GDM1 (cell line): ENCODE measurements at places on chromosomes 7 and 10.

- DNase-seq, result no peak
Observed at GRCh38 chr7:95929710-95930280, 157.4 kb downstream of the DYNC1I1 start.

- no peak for DNase-seq
Observed at GRCh38 chr10:98956576-98957260, 278.9 kb downstream of the HPSE2 start.

GRCh38 chr10:126060261-126060931, 164.0 kb downstream of the FANK1 start:
- no peak for DNase-seq

DNA sequence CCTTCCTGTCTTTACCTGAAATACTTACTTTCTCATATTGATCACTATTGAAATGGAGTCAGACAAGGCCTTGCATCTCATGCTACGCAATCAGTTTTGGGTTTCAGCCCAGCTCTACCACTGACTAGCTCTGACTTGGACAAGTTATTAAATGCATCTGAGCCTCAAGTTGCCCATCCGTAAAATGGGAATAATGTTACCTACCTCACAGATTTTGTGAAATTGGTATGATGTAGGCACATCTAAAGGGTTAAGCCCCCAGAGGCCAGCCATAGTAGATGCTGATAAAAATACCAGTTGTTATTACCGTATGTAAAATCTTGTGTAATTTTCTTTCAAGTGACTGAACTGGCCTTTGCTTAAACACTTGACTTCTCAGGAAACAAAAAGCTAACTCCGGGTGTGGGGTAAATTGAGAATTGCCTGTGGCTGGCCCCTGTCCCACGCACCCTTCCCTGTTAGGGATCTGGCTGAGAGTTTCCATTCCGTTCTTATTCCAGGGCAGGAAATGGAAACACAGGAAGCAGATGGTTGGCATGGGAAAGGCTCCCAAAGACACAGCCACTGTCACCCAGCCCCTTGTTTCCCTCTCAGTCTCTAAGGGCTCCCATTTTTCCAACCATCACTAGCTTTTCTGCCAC, 7.5 kb downstream of the DUSP5 start:
- no peak for DNase-seq

DNA sequence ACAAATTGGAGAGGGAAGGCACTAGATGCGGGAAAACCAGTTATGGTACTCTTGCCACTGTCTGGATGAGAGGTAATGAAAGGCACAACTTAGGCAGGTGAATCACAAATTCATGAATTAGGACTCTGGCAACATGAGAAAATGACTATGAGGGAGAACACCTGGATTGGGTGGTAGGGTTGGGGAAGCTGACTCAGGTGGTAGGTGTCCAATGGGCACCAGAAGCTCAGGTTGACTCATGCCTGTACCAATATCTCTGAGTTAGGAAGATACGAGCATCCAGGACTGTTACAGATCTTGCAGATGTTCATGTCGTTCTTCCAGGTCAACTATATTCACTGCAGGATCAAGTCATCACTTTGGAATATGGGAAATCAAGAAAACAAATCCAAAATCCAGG, 56.7 kb downstream of the NPY start:
- no peak for DNase-seq

- no peak for DNase-seq
Observed at GRCh38 chr10:74921744-74922143, 95.3 kb downstream of the KAT6B start.

DNA sequence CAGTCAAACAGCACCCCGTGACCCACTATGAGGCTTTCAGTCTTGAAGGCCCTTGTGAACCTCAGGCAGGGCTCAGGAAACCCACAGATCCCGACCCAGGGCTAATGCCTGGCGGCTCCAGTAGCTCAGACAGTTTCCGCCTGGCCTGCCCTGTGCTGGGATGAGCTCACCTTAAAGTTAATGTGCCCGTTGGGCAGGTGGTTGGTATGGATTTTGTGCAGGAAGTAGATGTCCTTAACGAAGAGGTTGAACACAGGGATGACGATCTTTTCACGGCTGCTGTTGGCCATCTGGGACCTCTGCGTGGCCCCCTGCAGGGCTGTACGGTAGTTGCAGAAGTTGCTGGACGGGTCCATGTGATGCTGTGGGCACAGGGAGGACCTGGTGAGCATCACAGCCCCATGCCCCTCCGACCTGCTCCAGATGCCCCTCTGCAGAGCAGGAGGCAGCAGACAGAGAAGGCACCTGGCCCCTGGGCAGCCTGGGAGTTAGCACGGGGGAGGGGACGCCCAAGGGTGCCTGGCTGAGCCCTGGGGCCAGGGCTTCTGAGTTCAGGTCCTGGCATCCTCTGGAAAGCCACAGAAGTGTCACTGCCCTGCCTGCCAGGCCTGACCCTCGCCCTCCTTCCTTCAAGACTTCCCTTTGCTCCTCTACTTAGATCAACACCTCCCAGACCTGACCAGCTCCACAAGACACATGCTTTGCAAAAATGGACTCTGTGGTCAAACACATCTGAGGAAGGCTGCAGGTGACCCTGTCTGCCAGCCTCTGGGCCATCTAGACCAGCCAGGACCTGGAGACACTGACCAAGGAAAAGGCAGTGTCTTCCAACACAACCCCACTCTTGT, 59.8 kb downstream of the CSGALNACT2 start:
- DNase-seq, result no peak

DNA sequence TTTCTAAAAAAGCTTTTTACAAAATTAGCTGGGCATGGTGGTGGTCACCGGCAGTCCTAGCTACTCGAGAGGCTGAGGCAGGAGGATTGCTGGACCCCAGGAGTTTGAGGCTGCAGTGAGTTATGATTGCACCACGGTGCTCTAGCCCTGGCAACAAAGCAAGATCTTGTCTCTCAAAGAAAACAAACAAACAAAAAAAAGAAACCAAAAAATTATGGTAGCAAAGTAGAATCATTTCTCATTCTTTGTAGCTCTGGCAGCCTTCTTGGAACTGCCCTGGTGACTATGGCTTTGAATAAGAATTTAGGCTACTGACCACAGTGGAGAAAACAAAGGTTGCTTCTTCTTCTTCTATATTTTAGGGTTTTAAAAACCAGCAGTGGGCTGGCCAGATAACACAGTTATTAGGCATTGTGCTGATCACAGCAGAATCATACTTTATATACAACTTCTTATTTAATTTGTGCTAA, 41.9 kb upstream of the PRKAR2B start:
- DNase-seq, result no peak

GRCh38 chr7:18803923-18804322, 308.4 kb downstream of the HDAC9 start:
- DNase-seq, result no peak

DNA sequence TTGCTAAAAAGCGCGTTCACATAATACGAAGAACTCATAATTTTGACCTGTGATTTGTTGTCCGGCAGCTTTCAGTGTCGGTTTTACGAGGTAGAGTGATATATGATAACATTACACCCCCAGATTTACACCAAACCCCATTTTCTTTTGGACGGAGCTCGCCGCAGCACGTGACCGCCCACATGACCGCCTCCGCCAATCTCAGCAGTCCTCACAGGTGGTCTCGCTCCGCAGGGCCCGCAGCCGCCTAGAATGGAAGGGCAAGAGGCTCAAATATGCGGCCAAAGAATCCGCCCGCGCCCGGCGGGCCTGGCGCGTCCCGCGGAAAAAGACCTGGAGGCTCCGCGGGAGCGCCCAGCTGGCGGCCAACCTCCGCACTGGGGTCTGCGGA, at the start of gene HOXA7:
Gene HOXA7 (minus strand): TSS at position 168 of the 391 bp plus-strand sequence. CDS start 130 bp downstream, at position 38.
- DNase-seq, result peak; percentile 43

GRCh38 chr7:193481-194251, 1.3 kb downstream of the FAM20C start:
- no peak for DNase-seq

DNA sequence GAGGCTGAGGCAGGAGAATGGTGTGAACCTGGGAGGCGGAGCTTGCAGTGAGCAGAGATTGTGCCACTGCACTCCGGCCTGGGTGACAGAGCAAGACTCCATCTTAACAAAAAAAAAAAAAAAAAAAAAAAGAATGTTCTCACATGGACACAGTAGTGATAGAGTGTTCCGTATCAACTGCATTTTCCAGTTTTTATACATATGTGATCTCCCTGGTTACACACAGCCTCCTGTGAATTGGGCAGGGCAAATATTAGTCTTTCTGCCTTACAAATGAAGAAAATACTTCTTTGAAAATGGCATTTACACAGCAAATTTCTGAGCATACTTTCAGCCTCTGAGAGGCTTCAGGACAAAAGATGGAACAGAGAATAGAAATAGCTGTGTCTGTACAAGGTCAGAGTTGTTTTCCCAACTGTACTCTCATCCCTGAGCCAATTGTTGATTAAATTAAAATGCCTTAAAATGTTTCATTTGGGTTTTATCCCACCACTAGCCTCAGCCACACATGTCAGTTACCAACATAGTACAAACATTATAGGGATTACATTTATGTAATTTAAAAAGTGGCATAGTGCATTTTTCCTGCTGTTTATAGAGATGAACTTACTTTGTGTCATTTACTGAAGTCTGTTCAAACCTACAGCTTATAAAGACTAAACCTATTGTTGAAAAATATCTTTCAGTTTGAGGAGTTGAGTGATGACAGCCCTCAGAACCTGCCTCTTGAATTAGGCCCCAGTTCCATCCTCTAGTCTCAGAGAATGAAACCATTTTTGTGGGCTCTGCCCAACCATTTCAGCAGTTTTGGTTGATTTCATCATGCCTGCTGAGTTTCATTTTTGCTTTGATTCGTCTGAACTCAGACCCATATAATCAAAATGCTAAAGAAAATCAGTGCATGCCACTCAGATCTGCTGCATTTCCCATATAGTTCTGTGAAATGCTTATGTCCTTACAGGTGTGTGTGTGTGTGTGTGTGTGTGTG, 609.4 kb upstream of the C7orf33 start:
- DNase-seq, result no peak

GRCh38 chr10:49611166-49611815, 1.2 kb downstream of the SLC18A3 start:
- DNase-seq, result no peak

- no peak for DNase-seq
Observed at GRCh38 chr10:24428410-24428782, 219.5 kb downstream of the KIAA1217 start.

GRCh38 chr10:36038316-36038955, 396.3 kb upstream of the FZD8 start:
- DNase-seq, result no peak

GRCh38 chr7:3753868-3754267, 452.8 kb downstream of the SDK1 start:
- no peak for DNase-seq

DNA sequence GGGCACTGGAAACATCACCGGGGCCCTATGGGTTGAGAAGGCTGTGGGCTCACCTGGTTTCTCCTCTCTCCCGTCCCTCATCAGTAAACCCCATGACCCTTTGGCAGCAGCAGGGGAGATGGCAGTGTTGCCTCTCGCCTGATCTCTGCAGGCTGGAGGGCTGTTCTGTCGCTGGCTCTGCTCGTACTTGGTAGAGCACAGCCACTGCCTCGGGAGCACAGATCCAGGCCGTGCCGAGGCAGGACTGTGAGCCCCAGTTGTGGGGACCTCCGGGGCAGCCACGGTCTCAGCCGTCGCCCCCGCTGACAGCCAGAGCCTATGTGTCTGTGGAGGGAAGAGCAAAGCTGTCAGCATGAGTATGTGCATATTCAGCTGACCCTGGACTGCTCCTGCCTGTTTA, 94.9 kb downstream of the PTPRE start:
- no peak for DNase-seq

DNA sequence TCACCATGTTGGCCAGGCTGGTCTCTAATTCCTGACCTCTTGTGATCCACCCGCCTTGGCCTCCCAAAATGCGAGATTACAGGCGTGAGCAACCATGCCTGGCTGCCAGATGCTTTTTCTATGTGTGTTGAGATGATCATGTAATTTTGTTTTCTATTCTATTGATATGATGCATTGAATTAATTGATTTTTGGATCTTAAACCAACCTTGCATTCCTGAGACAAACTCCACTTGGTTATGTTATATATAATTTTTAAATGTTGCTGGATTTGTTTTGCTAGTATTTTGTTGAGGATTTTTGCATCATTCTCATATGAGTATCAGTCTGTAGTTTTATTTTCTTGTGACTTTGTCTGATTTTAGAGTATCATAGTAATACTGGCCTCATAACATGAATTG, 192.8 kb downstream of the ADK start:
- DNase-seq, result no peak

DNA sequence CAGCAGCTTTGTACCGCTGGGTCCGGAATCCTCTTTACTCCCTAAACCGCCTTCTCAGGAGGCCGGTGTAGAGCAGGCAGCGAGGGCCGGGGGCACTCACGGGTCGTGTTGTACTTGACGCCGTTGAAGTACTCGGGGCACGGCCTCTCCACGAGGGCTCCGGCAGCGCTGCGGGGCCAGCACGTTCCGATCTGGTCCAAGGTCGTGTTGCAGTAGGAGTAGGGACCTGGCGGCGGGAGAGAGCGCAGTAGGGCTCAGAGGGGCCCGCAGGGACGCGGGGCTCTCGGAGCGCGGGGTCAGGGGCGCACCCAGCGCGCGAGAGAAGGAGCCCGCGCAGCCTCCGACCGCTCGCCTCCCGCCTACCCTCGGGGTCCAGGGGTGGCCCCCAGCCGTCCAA, 443 bp downstream of the CRHR2 start:
- DNase-seq, result no peak

GRCh38 chr7:15143936-15144335, 241.4 kb upstream of the DGKB start:
- DNase-seq, result no peak

GRCh38 chr7:70355198-70356020, 757.1 kb downstream of the AUTS2 start:
- DNase-seq, result no peak

GRCh38 chr7:143345428-143345900, 17.0 kb downstream of the FAM131B start:
- DNase-seq, result no peak

GRCh38 chr7:148882841-148883265, 1.2 kb downstream of the EZH2 start:
- DNase-seq, result no peak

DNA sequence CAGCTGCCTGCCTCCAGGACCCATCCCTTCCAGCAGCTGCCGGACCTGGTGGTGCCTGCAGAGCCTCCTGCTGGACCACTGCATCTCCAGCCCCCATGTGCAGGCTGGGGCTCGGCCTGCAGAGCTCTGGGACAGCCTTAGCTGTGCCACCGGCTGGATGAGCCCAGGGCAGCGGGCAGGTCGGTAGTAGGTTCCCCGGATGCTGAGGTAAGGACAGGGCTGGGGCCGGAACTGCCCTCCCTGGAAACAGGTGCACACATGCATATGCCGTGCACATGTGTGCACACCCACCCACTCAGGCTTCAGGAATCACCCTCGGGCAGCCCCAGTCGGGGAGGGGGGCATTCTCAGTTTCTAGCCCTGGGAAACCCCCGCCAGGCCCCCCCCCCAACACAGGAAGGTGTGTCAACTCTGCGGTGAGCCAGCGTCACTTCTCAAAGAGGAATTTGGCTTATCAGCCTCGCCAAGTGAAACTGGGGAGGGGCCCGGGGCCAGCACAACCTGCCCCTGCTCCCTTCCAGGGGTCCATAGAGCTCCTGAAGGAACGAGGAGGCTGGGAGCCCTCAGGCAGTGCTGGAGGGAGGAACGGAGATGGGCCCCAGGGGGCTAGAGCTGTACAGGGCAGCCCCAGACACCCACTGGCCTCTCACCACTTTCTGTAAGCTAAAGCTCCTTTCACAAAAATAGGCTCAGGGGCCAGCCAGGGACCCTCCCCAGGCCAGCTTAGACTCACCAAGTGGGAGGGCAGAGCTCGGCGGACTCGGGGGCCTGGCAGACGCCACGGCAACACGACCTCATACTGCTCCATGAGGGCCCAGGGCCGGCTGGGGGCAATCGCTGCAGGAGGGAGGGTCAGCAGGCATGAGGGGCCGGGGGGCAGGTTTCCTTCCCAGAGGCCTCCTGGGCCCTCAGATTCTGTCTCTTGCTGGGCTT, 1.7 kb downstream of the ADAM8 start:
- DNase-seq, result peak; percentile 45

GRCh38 chr7:94001396-94001795, 2.8 kb downstream of the BET1 start:
- no peak for DNase-seq
